ENCODE measurements at places on chromosomes 1 and 21.

DNA sequence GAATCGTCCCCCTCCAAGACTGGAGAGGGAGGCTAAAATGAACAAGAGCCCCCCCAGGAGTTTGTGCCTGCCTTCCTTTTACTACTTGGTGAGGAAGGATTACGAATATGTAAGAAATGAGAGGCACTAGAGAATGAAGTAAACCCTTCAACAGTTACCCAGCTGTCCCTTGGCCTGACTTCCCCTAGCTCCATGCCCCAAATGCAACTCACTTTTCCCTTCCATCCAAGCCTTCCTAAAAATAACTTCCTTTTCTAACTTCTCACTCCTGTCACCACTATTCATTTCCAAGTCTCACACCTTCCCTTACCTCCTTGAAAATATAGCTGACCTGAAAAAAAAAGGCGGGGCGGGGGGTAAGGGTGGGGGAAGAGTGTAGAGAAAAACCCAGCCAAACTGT lies 96.6 kb upstream of the HNRNPU start:
- DNase-seq: no peak

DNA sequence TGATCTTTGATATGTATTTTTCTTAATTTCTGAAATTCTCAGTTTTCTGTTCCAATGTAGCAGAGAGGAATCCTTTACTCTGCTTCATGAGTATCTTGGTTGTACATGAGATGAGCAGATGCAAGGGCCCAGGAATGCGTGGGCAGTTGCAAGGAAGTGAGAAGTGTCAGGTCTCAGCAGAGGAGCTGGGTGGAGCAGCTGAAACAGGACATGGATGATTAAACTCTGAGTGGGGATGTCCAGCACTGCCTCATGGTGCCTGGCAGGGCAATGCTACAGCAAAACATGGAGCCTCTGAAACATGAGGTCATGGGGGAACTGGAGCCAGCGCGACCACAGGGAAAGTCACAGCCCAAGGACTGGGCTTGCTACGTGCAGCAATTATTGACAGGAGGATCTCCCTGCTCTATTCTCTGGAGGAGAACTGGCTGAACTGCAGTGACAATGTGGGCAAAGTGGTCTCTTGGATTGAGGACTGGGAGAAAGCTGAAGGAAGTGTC lies 48.4 kb downstream of the COLGALT2 start:
- peak; percentile 58 for DNase-seq

- DNase-seq: no peak
These were observed 7.9 kb downstream of the HYI start for GRCh38 chr1:43445606-43446387.

DNA sequence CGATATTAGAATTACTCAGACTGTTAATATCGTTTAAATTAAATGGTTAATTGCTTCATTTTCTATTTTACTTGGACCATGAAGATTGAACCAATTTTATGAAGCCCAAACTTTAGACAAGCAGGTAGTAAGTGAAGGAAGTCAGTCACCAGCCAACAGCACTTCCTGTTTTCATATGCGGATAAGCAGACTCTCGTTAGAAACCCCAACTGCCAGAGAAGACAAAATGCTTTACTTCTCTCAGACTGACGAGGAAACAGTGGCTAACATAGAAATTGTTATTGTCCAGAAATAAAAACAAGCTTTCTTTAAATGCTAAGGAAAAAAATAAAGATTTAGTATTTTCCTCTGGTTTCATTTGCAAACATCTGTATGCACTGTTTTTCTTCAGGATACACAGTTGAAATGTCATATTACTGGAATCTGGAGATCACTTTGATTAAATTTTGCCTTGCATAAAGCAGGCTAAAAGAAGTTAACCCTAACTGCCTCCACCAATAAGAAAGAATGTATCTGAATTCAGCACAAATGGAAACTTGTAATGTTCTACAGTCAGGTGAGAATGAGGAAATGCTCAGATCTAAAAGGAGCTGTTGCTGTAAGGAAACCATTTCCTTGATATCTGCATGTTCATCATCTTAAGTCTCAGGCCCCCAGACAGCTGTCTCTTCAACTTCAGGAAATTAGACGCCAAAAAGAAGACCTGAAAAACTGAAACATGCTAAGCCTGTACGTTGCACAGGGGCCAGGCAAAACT lies 129.8 kb upstream of the SAMSN1 start:
- DNase-seq: no peak

DNA sequence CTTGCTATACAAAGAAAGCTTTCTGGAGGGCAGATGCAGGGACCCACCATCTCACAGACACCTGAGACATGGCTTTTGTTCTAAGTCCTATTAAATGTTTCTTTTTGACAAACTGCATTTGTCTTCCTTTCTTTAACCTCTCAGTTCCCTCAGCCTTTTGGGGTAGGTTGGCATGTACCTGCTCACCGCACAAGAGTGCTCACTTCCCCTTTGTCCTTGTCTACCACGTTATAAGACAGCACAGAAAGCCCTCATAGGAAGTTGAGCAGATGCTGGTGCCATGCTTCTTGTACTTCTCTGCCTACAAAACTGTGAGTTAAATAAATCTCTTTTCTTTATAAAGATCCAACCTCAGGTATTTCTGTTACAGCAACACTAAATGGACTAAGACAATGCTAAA lies 31.9 kb upstream of the RGS21 start:
- no peak for DNase-seq

DNA sequence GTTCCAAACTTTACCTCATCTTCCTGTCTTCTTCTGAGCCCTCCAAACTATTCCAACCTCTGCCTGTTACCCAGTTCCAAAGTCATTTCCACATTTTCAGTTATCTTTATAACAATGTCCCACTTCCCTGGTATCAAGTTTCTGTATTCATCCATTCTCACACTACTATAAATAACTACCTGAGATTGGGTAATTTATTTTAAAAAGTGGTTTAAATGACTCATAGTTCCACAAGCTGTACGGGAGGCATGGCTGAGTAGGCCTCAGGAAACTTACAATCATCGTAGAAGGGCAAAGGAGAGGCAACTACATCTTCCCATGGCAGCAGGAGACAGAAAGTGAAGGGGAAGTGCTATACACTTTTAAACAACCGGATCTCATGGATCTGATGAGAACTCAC lies 428.5 kb upstream of the RGS18 start:
- DNase-seq: no peak

GRCh38 chr1:98402860-98403259 lies 258.7 kb upstream of the SNX7 start:
- no peak for DNase-seq

DNA sequence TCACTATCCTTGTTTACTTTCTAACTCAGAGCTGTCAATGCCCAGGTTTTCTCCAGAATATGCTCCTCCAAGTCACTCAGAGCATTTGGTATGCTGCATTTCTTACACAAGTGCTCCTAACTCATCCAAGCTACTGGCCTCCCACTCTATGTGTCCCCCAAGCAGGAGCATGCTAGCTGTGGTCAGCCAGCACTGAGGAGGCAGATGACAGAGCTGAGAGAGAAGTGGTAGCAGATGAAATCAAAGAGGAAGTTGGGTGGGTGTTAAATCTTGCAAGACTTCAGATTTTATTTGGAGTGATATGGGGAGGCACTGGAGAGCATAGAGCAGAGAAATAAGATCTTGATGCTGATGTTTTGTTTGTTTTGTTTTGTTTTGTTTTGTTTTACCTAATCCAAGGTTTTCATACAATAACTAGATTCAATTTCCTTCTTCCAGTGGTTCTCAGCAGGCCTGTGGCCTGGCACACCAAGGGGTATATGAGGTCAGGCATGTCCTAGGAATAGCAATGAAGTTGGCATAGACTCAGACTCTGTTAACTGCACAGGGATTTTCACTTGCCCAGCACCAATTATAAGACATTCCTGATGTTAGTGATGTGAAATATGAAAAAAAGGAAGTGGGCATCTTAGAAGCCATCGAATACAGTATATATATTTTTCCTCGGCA lies 3.1 kb upstream of the PGBD5 start:
- DNase-seq: no peak

DNA sequence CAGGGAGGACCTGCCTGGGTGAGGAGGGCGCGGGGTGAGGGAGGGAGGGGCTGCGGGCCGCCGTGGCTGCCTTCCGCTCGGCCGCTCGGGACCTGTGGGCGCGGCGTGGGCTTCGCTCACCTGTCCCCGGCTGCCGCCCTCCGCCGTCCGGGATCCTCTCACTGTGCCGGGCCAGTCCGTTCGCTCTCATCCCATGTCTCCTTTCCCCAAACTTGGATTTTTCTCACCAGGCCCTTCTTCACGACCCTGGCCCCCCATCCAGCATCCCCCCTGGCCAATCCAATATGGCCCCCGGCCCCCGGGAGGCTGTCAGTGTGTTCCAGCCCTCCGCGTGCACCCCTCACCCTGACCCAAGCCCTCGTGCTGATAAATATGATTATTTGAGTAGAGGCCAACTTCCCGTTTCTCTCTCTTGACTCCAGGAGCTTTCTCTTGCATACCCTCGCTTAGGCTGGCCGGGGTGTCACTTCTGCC lies 362 bp downstream of the ZBTB48 start:
- DNase-seq: no peak

DNA sequence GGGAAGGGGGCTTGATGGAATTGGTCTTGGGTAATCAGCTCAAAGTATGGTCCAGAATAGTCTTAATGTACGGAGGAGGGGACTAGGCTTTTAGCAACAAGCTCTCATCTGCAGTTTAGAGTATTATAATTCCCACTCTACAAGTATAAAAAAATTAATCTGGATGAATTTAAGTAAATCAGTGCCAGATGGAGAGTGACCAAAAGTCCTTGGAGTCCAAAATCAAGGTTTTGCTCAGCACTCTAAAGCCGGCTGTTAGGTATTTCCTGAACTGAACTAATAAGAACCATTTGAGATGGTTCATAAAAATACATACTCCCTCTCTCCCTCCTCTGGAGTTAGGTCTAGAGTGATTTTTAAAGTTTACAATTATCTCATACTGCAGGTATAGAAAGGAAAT lies 23.7 kb downstream of the GLUL start:
- no peak for DNase-seq

DNA sequence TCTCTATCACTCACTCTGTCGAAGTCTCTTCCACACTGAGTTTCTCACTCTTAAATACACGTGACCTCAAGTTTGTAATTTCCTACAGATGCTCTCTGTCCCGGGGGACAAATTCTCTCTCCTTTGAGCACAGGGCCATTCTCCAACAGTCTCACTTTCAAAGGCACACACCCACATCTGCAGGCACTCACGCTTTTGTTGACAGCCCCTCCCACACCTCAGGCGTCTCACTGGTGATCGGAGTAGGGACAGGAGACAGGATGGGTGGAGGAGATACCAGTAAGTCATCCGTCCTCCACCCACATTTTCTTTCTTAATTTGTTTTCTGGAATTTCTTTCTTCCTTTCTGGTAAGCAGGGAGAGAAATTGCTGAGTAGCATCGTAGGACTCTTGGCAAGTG lies 40.6 kb upstream of the GREM2 start:
- no peak for DNase-seq

DNA sequence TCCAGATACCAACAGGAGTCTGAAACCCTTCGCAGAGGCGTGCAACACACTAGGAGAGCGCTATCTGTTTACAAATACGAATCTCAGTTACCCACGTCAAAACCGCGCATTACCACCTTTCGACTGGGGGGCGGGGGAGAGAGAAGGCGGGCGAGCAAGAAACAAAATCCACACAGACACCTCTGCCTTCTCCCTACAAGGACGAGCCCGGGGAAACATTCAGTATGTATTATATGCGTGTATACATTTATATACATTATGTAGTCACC lies 722 bp downstream of the TUT4 start:
- peak; percentile 55 for DNase-seq

DNA sequence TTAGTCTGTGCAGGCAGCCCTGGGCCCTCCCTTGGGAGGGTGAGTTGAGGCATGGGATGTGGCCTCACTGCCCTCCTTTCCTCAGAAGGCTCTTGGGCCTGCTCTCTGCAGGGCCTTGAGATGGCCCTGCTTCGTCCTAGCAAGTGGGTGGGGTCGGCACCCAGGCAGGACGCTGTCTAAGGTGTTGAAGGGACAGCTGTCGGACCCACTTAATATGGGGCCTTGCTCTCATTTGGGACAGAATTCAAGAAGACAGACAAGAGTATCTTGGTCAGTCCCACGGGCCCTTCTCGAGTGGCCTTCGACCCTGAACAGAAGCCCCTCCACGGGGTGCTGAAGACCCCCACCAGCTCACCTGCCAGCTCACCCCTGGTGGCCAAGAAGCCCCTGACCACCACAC lies 26.0 kb upstream of the PDXK start:
- no peak for DNase-seq

GRCh38 chr1:47940779-47941178 lies 56.4 kb downstream of the TRABD2B start:
- DNase-seq: no peak

GRCh38 chr1:9275161-9275560 lies 17.5 kb upstream of the SPSB1 start:
- DNase-seq: no peak

GRCh38 chr1:114003431-114003830 lies 24.2 kb downstream of the OLFML3 start:
- DNase-seq: no peak

GRCh38 chr1:207282058-207282457 lies 39.4 kb upstream of the CD55 start:
- DNase-seq: no peak

GRCh38 chr1:223609977-223610376 lies 55.5 kb downstream of the CAPN8 start:
- DNase-seq: no peak

- DNase-seq: peak; percentile 90
These were observed at the start of gene SLC30A10 for GRCh38 chr1:219927956-219928790. Gene SLC30A10 (minus strand): TSS chr1:219928557. CDS start chr1:219928440, 117 bp downstream.

GRCh38 chr1:168285521-168285790 lies 4.8 kb downstream of the TBX19 start:
- no peak for DNase-seq

DNA sequence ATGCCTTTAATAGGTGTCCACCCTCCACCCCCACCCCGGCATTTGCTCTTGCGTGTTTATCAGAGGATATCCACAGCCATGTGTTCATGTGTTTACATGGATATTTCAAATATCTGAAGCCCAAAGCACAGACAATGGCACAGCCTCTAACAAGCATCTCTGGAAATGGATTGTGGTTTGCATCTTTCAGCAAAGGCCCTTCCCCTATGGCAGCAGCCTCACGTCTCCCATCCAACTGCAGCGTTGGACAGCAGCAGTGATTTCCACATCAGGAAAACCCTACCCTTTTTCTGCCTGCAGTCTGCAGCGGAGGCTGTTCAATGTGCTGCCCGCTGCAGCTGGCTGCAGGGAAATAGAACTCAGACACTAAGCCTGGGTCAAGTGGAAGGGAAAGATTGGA lies 1.6 kb downstream of the RASSF5 start:
- no peak for DNase-seq

- peak; percentile 63 for DNase-seq
These were observed 38.6 kb upstream of the COX20 start for GRCh38 chr1:244796719-244797406.

Data from K562 (cell line).